GM23338 (cell line): ENCODE measurements at places on chromosomes 3 and 15. TPM values are rescaled to one million over a fixed set of nuclear protein-coding genes. Genes with fewer than 3 reads are reported as not detected.

DNA sequence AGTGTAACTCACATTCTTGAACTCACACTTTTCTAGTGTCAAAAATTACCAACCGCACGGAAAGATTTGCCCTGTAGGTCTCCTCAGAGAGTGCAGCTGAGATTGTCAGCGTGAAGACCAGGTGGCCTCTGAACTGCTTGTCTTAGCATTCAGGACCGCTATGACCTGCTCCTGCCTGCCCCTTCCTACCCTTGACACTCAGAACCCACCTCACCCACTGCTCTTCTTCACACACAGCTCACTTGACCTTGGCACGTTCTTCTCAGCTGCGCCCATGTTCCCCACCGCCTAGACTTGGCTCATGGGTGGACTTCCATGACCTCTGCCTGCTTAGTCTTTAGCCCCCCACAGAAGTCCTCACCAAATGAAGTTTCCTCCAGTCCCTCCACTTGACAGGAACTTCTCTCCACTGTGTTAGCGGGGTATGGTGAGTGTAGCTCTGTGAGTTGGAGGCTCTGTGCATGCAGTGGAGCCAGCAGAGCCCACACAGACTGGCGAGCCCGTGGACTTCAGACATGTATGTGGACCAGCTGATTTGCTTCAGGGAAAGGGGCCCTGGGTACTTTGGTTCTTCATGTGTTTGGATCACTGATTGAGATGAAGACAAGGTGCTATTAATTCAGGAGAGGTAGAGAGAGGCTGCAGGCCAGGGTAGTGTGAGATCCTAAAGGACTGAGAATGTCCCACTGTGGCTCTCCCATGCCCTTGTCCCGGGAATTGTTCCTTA is 221.3 kb downstream of the OPA1 start:
- H3K27ac ChIP-seq, result peak overlapping the region; percentile 96
- 0 out of 2 replicates have a peak, but pooled peaks cover 3% of the 10 kb centered on the region for H3K27me3 ChIP-seq
- no peak overlapping the region for H3K4me3 ChIP-seq
- H3K36me3 ChIP-seq, result no peaks in the 10 kb centered on the region

DNA sequence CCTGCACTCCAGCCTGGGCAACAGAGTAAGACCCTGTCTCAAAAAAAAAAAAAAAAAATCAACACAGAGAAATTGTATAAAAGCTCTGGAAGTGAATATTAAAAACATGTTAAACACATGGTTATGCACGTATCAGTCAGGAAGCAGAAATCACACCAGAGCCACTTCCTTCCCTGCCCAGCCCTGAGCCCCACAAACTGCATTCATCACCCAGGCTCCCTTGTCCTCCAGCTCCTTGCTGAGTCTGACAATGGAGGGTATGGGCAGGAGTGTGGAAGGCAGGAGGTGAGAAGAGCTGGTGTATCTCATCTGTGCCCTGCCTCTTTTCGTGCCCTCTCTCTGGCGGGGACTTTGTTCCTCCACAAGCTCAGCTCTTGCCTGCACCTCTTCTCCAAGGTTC is 12.1 kb upstream of the LOXL1 start:
- no peaks in the 10 kb centered on the region for H3K4me1 ChIP-seq
- no peak overlapping the region for H3K27ac ChIP-seq
- H3K27me3 ChIP-seq, result no peaks in the 10 kb centered on the region
- no peaks in the 10 kb centered on the region; the same call in 1 of the 2 replicates for H3K36me3 ChIP-seq

DNA sequence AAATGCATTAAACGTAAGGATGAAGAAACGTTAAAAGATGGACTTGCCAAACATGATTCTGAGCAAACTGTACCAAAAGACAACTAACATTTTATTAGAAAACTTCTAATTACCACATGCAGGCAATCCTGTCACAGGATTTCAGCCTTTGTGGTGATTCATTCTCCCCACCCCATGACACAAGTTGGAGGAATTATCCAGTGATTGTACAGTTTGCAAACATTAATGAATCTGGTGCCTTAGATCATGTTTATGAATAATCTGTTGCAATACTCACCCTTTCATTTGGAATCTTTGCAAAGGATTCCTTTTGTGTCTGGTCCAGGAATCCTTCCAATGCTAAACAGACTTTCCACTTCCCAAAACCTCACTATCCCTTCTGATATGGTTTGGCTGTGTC is 23.3 kb upstream of the ERC2 start:
- no peak for DNase-seq
- no peak overlapping the region for H3K4me3 ChIP-seq
- no peaks in the 10 kb centered on the region for H3K36me3 ChIP-seq

DNA sequence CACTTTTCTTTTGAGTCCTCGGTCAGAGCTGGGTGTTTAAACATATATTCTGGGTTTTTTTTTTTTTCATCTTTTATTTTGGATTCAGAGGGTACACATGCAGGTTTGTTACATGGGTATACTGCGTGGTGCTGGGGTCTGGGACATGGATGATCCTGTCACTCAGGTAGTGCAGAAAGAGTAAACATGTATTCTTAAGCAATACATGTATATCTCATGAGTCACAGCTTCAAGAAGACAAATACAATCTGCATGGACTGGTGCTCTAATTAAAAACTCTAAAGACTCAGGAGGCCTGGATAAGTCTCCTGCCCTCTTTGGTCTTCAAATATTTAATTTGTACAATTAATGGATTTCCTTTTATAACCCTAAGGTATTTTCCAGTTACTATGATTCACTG is 50.6 kb upstream of the PHLDB2 start:
- H3K4me3 ChIP-seq, result no peak overlapping the region
- DNase-seq, result no peak
- H3K4me1 ChIP-seq, result peaks cover 3% of the 10 kb centered on the region; the same call in 1 of the 2 replicates
- H3K27ac ChIP-seq, result no peak overlapping the region

DNA sequence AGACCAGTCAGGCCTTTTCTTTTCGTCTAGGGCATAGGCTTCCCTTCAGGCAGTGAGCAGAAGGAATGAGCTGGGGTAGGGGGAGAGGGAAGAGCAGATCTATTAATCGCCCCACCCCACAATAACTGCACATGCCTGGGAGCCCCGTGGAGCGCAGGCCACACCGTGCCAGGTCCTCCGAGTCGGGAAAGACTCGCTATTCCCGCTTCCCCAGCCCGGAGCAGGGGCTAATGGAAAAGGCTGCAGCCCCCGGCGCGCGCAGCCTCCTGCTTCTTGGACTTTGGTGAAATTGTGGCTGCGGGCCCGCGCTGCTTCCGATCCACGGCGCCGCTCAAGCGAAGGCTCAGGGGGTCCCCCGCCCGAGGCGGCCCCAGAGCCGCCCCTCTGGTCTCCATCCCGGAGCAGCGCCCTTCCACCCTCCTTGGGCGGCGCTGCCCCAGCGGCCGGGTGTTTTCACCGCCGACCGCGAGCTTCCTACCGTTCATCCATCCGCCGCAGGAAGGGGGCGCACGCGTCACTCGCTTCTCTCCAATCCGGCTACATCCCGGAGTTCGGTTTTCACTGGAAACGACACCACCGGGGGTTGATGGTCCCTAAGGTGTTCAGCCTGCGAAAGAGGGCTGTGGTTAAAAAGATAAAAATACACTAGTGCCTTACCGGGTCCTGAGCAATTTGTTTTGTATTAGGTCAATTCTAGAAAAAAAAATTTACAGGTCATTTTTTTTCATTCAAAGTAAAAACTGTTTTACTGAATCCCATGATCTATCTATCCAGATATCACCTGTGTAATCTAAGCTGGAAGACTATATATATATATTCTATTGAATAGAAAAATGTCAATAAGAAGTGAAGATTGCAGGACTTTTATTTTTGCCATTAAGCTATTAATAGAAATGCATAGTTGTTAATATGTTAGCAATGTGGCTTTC is 4.4 kb upstream of the SYNM start:
- H3K27ac ChIP-seq, result no peak overlapping the region
- peak; percentile 93 for DNase-seq
- no peaks in the 10 kb centered on the region for H3K36me3 ChIP-seq
- H3K4me1 ChIP-seq, result no peaks in the 10 kb centered on the region

GRCh38 chr3:63442918-63443317 is 164.8 kb downstream of the SYNPR start:
- no peak for DNase-seq
- H3K4me1 ChIP-seq, result peaks cover 72% of the 10 kb centered on the region
- H3K4me3 ChIP-seq, result 0 out of 2 replicates have a peak overlapping the region, but pooled peaks have one; percentile 7
- H3K27ac ChIP-seq, result no peak overlapping the region
- H3K27me3 ChIP-seq, result no peaks in the 10 kb centered on the region

DNA sequence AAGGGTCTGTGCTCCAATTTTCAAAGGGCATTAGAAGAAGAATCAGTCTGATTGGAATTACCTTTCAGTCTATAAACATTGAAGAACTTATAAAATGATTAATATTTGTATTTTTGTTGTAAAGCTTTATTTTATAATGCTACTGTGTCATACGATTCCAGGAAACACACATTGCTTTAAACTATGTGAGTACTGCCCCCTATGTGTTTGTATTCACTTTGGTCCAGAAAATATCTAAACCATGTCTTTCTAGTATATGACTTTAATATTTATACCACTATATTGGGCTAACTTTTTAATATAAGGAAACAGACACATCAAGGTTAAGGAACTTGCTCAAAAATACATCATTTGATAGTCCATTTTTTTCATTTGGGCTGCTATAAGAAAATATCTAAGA is 3.2 kb upstream of the RIOX2 start:
- no peak for DNase-seq
- H3K4me3 ChIP-seq, result no peak overlapping the region
- H3K27ac ChIP-seq, result no peak overlapping the region

- H3K4me1 ChIP-seq, result peaks cover 6% of the 10 kb centered on the region
- peak; percentile 73 for DNase-seq
- H3K4me3 ChIP-seq, result no peak overlapping the region
Observed at GRCh38 chr3:127959873-127960272, 44.8 kb downstream of the KBTBD12 start.

- peaks cover 11% of the 10 kb centered on the region for H3K4me1 ChIP-seq
- H3K27ac ChIP-seq, result 0 out of 2 replicates have a peak overlapping the region, but pooled peaks have one; percentile 55
- peak overlapping the region; percentile 53 for H3K4me3 ChIP-seq
- H3K27me3 ChIP-seq, result peaks cover 7% of the 10 kb centered on the region; the same call in 1 of the 2 replicates
- DNase-seq, result no peak
Observed at GRCh38 chr3:153159771-153160397, 2.1 kb upstream of the RAP2B start.

GRCh38 chr3:114005481-114005880 is 50.8 kb downstream of the CCDC191 start:
- H3K4me3 ChIP-seq, result no peak overlapping the region
- H3K4me1 ChIP-seq, result no peaks in the 10 kb centered on the region
- H3K27me3 ChIP-seq, result no peaks in the 10 kb centered on the region

- H3K27me3 ChIP-seq, result no peaks in the 10 kb centered on the region
- no peaks in the 10 kb centered on the region; the same call in 1 of the 2 replicates for H3K4me1 ChIP-seq
- H3K4me3 ChIP-seq, result no peak overlapping the region
- DNase-seq, result peak; percentile 18
- no peak overlapping the region for H3K27ac ChIP-seq
Observed at GRCh38 chr3:79467721-79468120, 300.1 kb downstream of the ROBO1 start.

DNA sequence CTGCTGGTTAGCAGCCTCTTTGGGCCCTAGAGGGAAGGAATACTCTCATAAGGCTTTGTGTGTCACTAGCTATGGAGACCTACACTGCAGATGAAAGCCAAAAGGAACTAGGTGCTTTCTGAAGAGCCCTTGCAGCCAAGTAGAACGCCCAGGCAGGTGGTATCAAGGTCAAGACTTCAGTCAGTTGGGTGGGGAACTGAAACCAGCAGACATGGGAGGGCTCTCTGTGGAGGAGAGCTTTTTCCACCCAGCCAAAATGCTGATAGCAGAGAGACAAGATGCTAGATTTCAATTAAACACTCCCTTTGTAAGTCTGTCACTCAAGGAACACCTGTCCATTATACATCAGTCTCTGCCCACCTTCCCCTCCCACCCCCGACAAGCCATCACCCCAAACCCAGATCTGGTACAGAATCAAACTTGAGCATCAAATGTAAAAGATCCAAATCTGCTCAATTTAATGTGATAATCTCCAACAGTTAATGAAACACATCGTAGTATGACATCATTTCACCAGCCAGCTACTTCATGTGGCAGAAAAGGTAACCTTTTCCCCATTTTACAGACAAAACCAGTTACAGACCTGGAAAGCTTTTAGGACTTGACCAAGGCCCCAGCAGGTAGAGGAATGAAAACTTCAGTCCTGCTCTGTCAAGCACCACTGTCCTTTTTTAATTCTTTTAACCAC is 14.6 kb downstream of the MRPS25 start:
- no peak overlapping the region for H3K27ac ChIP-seq
- no peak for DNase-seq
- H3K4me1 ChIP-seq, result no peaks in the 10 kb centered on the region
- no peak overlapping the region for H3K4me3 ChIP-seq
- H3K27me3 ChIP-seq, result no peaks in the 10 kb centered on the region
- peaks cover 62% of the 10 kb centered on the region for H3K36me3 ChIP-seq

GRCh38 chr15:34365091-34365825 is 1.7 kb downstream of the LPCAT4 start:
- peak overlapping the region; percentile 93 for H3K4me3 ChIP-seq
- peak; percentile 34 for DNase-seq
- H3K36me3 ChIP-seq, result peaks cover 15% of the 10 kb centered on the region
- H3K27ac ChIP-seq, result no peak overlapping the region
- H3K4me1 ChIP-seq, result peaks cover 17% of the 10 kb centered on the region

DNA sequence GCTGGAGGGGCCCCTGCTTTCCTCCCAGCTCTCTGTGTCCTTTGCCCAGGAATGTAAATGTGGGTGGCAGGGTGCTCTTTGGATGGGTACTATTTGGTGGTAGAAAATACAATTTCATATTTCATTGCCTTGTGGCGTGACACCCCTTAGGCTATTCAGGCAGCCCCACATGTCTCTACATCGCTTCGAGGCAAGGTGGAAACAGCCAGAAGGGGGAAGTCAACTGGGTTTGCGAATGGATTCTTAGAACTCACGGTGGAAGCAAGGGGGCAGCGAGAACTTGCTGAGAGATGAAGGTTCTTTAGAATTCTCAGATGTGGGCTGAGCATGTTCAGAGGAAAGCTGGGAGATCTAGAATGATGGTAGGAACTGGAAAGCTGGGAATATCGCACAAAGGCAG is 25.3 kb downstream of the PLA2G4D start:
- H3K27me3 ChIP-seq, result no peaks in the 10 kb centered on the region
- no peak overlapping the region for H3K4me3 ChIP-seq
- DNase-seq, result peak; percentile 47

DNA sequence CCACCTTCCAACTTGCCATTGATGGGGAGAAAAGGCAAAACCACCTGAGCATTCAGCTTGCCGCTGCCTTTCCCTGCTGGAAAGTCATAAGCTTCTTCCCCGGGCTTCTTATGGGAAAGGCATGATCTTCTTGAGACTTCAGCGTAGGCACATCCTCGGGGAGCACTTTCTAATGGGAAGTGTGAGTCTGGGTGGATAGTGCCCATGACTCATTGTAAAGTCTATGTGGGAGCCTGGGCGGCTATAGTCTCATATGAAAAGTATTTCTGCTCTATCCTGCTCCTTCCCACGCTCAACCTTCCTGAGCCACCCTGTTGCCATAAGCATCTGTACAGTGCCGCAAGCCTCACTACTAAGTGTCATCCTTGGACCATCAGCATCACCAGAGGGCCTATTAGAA is 309.9 kb upstream of the THBS1 start:
- no peak overlapping the region for H3K27ac ChIP-seq
- no peaks in the 10 kb centered on the region for H3K36me3 ChIP-seq
- DNase-seq, result no peak
- H3K27me3 ChIP-seq, result no peaks in the 10 kb centered on the region

GRCh38 chr3:169362868-169363267 is 300.6 kb downstream of the MECOM start:
- H3K27me3 ChIP-seq, result no peaks in the 10 kb centered on the region
- DNase-seq, result no peak
- no peak overlapping the region for H3K4me3 ChIP-seq

CYP19A1 gene
- total RNA-seq, result not detected in 2 replicates

MAP6D1 gene
- 8.2 and 10.6 TPM in 2 replicates for total RNA-seq

ATP13A5 gene
- not detected in 2 replicates for total RNA-seq

CFAP92 gene
- 1.6 and 2.1 TPM in 2 replicates for total RNA-seq

GLDN gene
- 1.2 and 1.5 TPM in 2 replicates for total RNA-seq

FILIP1L gene
- not detected in 2 replicates for total RNA-seq

NMB gene
- total RNA-seq, result 19.8 and 22.0 TPM in 2 replicates
